ENCODE measurements at places on chromosomes 11 and 22.

GRCh38 chr22:27597703-27598444 is 203.7 kb downstream of the MN1 start:
- no peak for DNase-seq

DNA sequence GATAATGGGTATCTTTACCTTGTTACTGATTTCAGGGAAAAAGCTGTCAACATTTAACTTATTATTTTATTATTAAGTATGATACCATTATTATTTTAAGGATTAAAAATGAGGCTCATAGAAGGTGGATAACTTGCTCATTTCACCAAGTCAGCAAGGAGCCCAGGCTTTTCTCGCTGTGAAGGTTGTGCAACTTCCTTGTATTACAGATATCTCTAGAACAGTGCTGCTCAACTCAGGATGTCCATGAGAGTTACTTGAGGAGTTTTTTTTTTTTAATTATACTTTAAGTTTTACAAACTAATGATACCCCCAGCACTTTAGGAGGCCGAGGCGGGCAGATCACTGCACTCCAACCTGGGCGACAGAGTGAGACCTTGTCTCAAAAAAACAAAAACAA is 98.2 kb downstream of the INSC start:
- DNase-seq = no peak

DNA sequence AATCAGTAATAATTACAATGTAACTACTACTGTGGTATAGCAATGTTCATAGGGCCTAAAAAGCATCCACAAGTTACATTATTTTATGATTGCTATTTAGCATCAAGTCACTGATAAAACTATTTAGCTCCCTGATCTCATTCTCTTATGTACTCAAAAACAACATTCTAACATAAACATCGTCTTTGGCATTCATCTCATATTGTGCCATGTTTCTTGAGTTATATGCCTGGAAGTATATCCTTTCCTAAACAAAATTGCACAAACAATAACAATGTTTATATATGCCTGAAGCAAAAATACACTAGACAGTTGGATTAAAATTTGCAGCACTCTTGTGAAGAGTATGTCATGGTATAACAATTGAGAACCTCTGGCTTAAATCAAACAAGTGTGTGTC is 34.1 kb downstream of the HORMAD2 start:
- no peak for DNase-seq

GRCh38 chr11:74822170-74822569 is 73.5 kb downstream of the RNF169 start:
- no peak for DNase-seq

Measured in ovary (tissue), 10 donors.